A172 (cell line): ENCODE measurements at places on chromosomes 11 and 22.

GRCh38 chr11:110374921-110375320 is 54.8 kb upstream of the FDX1 start:
- no peak for DNase-seq

DNA sequence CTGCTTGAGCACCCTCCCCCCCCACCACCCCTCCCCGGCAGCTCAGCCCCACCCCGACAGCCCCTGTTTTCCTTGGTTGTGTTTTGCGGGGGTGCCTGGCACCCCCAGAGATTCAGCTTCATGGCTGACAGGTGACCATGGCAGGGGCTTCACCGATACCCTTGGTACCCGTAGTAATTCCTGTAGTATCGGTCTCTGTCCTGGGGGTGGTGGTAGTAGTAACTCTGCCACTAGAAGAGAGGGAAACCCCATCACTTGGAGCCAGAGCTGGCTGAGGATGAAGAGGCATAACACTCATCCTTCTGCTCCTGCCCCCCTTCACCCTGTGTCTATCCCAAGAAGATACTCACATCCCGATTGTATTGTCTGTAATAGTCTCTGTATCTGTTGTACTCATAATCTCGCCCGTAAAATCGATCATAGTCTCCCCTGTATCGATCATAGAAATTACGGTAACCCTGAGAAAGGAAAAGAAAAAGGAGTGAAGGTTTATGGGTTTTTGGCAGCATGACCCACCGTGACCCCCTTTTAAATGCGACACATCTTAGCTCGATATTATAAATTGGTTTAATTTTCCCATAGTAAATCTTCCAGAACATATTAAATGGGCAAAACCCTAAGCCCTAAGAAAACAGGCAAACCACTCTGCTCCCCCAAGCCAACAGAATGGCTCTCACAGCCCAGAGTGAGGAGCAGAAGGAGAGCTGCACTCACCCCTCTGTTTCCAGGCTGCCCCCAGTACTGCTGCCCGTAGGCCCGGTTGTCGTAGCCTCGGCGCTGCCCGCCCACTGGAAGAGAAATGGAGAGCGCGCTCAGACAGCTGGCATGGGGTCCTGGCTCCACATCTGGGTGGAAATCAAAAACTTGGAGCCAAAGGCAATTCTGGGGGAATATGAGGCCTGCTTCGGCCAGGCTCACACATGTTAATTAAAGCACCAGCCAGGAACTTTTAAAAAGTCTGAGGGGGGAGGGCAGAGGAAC is 8.0 kb downstream of the GNG3 start:
- DNase-seq = no peak

DNA sequence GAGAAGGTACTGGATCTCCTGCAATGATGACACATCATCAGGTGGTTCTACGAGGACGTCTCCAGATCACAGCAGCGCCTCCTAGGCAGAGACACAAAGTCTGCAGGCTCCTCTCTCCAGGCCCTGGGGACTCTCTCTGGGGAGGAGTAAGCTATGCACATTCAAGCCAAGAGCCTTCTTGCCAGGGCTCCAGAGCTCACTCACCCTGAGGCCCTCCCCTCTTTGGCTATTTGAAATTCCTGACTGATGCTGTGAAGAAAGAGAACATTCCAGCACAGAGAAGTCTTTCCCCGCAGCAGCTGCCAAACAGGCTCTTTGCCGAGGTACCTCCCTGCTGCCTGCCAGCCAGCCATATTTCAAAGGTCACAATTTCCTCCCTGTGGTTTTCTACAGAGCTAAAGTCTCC is 204.9 kb downstream of the CSNK2A3 start:
- DNase-seq = peak; percentile 66

DNA sequence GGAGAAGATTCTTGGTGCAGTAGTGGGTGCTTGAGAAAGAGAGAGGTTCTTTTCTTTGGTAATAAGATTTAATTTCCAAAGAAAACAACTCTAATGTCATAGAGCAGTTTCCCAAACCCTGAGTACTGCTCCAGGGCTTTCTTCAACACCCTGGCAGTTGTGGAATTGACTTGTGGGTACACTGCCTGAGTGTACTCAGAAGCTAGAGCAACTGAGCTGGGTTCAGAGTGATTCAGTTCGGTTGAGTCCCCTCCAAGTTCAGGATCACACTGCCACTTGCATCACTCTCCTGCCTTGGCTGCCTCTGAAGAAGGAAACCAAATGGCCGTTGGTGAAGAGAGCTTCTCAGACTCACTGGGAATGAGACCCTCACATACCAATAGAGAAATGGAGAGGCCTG is 5.3 kb downstream of the DMC1 start:
- no peak for DNase-seq

GRCh38 chr11:6298605-6299004 is 21.7 kb downstream of the CAVIN3 start:
- DNase-seq = peak; percentile 53

DNA sequence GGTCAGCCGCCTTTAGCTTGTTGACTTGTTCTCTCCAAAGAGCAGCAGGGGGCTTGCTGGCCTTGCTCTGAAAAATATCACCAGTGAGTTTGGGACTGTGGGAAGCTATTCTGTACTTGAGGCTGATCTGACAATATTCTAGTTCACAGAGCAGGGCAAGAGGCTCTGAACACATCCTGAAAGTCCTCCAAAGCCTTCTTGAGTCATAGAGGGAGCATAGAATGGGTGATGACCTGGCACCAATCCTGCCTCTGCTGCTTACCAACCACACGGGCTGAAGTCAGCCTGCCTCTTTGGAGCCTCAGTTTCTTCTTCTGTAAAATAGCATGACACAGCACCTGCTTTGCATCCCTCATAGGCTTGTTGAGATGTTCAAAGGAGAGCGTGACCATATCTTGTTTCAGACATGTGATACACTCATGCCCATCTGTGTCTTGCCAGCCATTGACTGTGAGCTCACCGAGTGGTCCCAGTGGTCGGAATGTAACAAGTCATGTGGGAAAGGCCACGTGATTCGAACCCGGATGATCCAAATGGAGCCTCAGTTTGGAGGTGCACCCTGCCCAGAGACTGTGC is 96.6 kb downstream of the RRAS2 start:
- no peak for DNase-seq

GRCh38 chr11:120601536-120601935 is 90.0 kb downstream of the GRIK4 start:
- peak; percentile 26 for DNase-seq

DNA sequence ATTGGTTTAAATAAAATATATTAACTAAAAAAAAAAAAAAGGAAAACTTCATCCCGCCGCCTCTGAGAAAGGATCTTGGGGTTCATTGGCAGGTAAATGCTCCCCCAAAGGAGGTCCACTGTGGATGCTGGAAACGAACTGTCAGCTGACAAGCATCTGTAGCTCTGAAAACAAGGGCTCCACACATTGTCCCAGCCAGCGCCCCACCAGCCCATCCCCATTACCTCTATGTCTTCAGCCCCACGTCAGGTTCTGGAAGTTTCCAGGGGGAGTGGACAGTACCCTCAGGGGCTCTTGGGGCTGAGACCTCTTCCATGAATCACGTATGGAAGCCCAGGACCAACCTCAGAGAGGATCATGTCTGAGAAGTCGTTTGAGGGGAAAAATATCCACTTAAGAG is 66.4 kb upstream of the WNT7B start:
- DNase-seq = no peak

DNA sequence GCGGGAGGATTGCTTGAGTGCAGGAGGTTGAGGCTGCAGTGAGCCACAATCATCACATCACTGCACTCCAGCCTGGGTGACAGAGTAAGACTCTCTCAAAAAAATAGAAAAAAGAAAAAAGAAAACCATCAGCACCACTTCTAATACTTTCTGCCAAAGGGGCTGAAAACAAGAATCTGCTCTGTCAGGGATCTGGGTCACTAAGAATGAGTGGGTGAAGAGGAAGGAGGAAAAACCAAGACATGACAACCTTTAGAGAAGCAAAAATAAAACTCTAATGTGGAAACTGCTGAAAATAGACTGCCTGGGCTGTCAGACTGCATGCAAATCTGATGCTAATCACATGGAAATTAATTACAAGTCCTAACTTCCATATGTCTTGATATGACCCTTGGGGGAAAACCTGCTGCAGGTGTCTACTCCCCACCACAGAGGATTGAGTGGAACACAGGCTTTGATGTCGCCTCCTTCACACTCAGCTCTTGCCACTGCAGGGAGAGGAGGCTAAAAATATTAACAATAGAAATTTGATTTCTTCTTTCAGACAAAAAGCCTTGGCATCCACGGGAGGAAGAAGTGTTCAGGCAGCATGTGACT is 62.5 kb upstream of the CRTAM start:
- no peak for DNase-seq

- DNase-seq = peak; percentile 67
Measured at GRCh38 chr22:20243537-20244249, 24.4 kb downstream of the RTN4R start.

- peak; percentile 60 for DNase-seq
Measured at GRCh38 chr11:74849525-74850391, 99.1 kb downstream of the XRRA1 start.

- no peak for DNase-seq
Measured at GRCh38 chr11:36818410-36818809, 220.4 kb upstream of the RAG2 start.

DNA sequence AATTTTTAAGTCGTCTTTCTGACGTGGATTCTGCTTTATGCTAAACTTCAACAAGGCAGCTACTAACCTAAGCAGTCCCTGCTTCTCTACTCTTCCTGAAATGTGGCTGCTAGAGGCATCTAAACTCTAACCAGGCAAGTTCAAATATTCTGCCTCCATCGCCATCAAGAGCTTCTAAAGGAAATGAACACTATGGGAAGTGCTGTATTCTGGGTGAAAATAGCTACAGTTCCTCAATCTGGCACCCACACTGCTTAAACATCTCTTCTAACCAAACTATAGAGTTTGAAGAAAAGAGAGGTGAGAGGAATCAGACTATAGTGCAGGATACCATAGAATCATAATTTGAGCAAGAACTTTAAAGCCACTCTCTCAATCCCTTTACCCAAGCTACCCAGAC is 6.3 kb downstream of the NRIP3 start:
- DNase-seq = no peak

GRCh38 chr11:2886191-2886894 is 768 bp upstream of the CDKN1C start:
- DNase-seq = no peak

DNA sequence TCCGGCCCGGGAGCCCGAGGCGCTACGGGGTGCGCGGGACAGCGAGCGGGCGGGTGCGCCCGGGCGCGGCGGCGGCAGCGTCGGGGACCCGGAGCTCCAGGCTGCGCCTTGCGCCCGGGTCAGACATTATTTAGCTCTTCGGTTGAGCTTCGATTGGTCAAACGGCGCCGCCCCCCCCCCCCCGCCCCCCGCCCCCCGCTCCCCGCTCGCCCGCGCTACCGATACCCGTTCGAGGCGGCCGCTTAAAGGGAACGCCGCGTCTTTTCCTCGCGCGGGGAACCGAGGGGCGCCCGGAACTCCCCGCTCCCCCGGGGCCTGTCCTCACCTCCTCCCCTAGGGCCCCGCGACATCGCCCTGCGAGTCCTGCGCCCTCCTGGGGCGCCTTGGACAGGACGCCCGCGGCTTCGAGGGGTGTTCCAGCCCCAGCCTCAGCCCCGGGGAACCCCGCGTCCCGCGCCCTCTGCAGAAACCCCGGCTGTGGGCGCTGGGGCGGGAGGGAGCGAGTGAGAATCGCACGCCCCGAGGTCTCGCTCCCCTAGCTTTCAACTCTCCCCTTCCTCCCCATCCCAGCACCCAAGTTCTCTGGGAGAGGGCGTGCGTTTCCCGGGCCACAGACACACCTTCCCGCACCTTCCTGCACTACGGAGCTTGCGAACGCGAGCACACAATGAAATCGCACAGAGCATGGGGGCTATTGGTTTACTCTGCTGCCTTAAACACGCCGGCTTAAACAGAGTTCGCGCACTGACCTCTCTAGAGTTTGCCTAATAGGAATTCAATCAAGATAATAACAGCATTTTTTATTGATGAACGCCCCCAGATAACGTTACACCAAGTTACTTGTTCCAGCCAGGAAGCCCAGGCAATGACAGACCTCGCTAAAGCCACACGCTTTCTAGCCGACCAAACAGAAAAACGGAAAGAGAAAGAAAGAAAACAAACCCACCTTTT is at the start of gene BDNF:
TSS of gene BDNF (minus strand) at position 105 of the 951 bp plus-strand sequence. CDS start 41,891 bp downstream, outside the sequence.
- DNase-seq = no peak

DNA sequence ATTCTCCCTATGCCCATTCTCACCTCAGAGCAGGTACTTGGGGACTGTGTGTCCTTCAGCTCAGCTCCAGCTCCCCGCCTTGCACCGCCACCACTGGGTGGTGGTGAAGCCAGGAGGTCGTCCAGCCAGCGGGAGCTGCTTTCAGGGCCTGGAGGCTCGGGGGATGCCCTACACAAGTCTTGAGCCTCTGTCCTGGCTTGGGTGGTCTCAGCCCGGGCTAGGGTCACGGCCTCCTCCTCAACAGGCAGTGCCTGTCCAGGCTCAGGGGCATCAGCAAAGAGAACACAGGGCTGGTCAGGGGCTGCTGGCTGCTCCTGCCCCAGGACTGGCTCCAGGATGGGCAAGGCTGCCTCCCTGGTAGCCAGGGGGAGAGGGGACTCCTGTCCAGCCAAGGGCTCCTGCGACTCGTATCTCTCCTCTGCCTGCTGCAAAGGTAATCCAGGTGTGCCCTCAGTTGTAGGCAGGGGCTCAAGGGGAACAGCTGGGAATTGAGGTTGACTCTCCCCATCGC is 12.2 kb downstream of the TNKS1BP1 start:
- DNase-seq = no peak

GRCh38 chr11:84922836-84923235 is 704.3 kb downstream of the DLG2 start:
- no peak for DNase-seq

- DNase-seq = no peak
Measured at GRCh38 chr11:121460941-121461514, 8.3 kb upstream of the SORL1-AS1 start.

GRCh38 chr11:26696330-26696729 is 25.5 kb downstream of the SLC5A12 start:
- no peak for DNase-seq

DNA sequence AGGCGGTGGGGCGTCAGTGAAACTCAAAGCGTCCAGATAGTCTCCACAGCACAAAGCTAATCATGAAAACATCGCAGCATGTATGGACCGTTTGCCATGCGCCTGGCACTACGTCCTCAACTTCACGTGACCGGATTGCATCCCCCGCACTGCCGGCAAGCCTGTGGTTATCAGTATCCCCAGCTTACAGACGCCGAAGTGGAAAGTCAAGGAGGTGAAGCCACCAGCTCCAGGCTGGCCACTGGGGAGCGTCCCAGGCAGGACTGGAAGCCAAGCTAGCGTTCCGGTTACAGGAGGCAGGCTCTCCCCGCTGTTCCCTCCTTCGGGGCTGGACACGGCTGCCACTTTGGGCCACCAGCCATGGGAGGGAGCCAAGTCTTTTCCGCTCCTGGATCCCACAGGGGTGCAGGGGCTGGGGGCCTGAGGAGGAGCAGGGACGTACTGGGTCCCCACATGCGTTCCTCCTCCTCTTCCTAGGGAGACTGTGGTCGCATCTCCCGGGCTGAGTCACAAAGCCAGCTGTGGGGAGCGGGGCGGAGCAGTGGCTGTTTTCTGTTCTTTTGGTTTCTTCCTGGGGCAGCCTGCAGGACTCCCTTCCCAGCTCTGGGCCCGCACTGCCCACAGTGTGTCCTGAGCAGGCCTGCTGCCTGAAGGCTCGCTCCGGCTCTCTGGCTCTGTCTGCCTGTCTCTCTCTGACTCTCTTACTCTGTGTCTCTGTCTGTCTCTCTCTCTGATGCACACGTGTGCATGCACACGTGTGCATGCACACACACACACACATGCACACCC is 4.3 kb upstream of the OSBPL5 start:
- peak; percentile 81 for DNase-seq

- DNase-seq = no peak
Measured at GRCh38 chr11:34775417-34775888, 140.7 kb downstream of the APIP start.

GRCh38 chr22:31055635-31056159 is 25.4 kb upstream of the SMTN start:
- DNase-seq = peak; percentile 81
